ENCODE measurements at places on chromosomes 5 and 9. TPM values are rescaled to one million over a fixed set of nuclear protein-coding genes. Genes with fewer than 3 reads are reported as not detected.
A peak's percentile ranks its signal among the peaks of the same experiment; 100 is the strongest.

Gene CDH18
- 2.7 TPM for total RNA-seq

DNA sequence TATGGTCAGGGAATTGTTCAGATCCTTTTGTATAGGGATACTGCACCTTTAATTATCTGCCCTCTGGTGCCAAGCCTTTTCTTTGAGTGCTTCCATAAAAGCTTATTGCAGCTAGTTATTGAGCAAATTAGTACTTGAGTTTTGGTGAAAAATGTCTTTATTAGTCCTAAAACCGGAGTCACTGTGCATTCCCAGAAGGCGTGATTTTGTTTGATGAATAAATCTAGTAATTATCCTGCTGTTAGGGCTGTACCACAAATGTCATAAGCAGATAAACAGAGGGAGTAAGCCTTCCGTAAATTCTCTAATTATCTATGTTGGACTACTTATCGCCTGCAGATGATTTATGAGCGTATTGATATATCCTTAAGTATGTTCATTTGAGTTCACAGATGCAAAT is 620.7 kb upstream of the ARRDC3 start:
- no peaks in the 10 kb centered on the region for H3K4me1 ChIP-seq
- DNase-seq, result no peak
- H3K27me3 ChIP-seq, result no peaks in the 10 kb centered on the region
- no peak overlapping the region for H3K27ac ChIP-seq

Gene CHSY3
- 23.6 TPM for total RNA-seq

DNA sequence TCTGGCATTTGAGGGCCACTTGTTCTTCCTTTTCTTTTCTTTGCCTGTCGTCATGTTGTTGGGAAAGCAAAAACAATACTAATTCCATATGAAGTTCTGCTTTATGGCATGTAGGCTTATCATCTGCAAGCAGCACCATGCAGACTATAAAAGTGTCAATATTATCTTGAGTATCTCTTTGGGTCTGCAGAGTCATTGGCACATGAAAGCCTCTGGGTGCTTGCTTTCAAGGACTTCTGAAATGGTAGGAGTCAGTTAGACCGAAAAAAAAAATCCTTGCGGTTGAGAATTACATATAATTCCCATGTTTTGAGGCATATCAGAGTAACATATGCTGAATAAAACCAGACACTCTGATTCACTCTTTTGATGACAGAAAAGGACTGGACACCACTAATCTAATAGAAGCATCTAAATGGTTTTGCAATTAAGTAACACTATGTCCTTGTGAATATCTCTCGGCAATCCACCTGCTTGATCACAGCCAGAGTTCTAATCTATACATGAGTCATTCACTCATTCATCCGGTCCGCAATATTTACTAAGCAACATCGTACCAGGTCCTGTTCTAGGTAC is 44.4 kb downstream of the GNAQ start:
- peak; percentile 35 for DNase-seq
- no peaks in the 10 kb centered on the region for H3K36me3 ChIP-seq
- peak overlapping the region; percentile 72 for H3K27ac ChIP-seq
- H3K4me1 ChIP-seq, result peaks cover 12% of the 10 kb centered on the region

- no peaks in the 10 kb centered on the region for H3K27me3 ChIP-seq
- peak overlapping the region; percentile 86 for H3K27ac ChIP-seq
- H3K4me1 ChIP-seq, result no peaks in the 10 kb centered on the region
- no peak overlapping the region for H3K4me3 ChIP-seq
- H3K36me3 ChIP-seq, result no peaks in the 10 kb centered on the region
Observed at GRCh38 chr5:142014911-142015584, 2.2 kb upstream of the GNPDA1 start.

DNA sequence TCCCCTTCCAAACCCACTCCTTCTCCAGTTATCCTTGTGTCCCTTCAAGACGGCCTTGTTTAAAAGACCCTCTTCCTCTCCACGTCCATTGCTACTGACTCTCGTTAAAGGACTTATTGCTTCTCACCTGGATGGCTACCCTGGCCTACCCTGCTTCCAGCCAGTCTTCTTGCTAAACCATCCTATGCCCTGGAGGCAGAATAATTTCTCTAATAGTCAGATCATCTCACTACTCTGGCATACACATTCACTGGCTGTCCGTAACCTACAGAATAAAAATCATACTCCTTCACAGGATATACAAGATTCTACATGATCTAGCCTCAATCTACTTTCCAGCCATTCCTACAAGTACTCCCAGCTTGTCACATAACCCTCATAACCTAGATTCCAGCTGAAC is 92.6 kb downstream of the TRPM6 start:
- H3K27ac ChIP-seq, result no peak overlapping the region
- DNase-seq, result no peak
- H3K36me3 ChIP-seq, result no peaks in the 10 kb centered on the region
- H3K27me3 ChIP-seq, result no peaks in the 10 kb centered on the region

DNA sequence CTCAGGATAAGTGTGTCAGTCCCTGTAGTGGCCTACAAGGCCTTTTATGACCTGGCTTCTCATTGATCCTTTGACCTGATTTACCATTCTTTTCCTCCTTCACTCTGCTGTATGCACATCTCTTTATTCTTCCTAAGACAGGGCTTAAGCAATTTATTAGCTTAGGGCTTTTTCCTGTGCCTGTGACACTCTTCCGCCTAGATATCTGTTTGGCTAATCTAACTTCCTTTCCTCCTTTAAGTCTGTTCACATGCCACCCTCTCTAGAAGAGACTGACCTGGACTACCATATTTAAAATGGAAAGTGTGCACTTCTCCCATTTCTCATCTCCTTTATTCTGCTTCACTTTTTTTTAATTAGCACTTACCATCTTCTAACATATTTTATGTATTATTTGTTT is 29.1 kb downstream of the FOCAD start:
- DNase-seq, result no peak
- H3K27ac ChIP-seq, result no peak overlapping the region
- H3K27me3 ChIP-seq, result no peaks in the 10 kb centered on the region
- H3K4me1 ChIP-seq, result no peaks in the 10 kb centered on the region
- H3K36me3 ChIP-seq, result no peaks in the 10 kb centered on the region

DNA sequence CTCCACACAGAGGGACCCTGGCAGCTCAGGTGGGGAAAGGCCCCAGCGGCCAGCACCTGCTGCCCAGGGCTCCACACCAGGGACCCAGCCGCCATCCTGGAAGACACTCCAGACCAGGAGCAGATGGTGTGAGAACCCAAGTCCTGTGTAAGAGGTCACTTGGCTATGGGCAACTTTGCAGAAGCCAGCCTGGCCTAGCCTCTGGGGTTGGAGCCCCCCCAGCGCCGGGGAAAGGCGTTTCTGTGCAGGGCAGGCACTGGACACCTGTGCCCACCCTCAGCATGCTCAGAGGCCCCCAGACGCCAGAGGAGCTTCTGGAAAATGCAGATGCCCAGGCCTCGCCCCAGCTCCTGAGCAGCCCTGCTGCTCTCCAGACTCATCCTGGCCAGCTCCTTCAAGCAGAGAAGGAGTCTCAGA is 34.0 kb downstream of the RASGEF1C start:
- H3K27me3 ChIP-seq, result no peaks in the 10 kb centered on the region
- H3K4me3 ChIP-seq, result no peak overlapping the region
- no peak overlapping the region for H3K27ac ChIP-seq

DNA sequence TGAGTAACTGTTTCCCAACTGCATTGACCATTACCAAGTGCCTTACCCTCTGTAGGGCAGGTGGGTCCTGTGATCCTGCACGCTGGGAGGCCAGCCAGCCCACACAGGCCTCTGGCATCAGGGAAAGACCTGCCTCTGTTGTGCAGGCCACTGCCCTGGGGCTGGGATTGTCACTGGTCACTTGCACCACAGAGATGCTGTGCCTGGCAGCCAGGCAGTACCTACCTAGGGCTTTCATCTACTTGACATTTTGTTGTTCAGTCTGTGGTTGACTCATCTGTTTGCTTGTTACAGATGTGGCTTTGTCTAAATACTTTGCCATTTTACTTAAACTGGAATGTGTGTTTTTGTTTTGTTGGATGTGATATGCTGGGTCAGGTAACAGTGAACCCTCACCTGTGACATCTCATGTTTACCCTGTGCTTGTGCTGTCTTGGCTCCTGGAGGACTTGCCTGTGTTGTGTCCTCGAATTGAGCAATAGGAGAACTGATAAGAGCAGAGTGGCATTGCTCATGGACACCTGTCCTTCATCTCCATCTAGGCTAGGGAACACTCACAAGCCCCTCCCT is 32.8 kb downstream of the SECISBP2 start:
- no peak for DNase-seq
- H3K4me3 ChIP-seq, result no peak overlapping the region
- no peaks in the 10 kb centered on the region for H3K4me1 ChIP-seq
- H3K27me3 ChIP-seq, result no peaks in the 10 kb centered on the region
- no peaks in the 10 kb centered on the region for H3K36me3 ChIP-seq
- H3K27ac ChIP-seq, result no peak overlapping the region

- no peaks in the 10 kb centered on the region for H3K36me3 ChIP-seq
- no peak for DNase-seq
- H3K27me3 ChIP-seq, result no peaks in the 10 kb centered on the region
- no peak overlapping the region for H3K4me3 ChIP-seq
Observed at GRCh38 chr5:76269932-76270610, 133.0 kb upstream of the IQGAP2 start.

Gene FOXB2
- not detected for total RNA-seq

DNA sequence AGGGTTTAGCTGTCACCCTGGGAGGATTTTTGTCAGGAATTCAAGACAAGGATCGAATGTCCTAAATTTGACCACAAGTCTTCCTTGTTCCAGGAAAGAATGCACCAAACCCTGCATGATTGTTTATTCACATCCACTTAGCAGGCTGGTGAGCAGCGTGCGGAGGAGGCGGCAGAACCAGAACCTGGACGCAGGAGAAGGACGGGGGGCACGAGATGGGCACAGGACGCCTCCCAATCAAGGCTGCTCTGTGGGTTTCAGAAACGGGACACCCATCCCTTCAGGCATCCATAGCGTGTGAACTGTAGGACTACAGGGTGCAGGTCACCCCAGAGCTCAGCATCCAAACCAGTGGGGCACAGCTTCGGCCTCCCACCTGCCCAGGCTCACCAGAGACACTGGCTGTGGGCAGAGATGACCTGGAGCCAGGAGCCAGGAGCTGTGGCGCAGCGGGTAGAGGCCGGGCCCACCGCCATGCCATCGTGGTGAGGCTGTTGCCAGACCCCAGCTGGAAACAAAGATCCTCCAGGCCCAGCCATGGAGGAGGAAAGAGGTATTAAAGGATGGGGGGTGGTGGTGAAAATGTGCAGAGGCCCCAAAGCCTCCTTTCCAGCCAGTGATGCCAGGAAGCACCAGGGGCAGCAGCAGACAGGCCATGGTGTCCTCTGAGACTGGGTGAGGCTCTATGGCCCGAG is 32.3 kb upstream of the ADAMTS2 start:
- peaks cover 3% of the 10 kb centered on the region for H3K4me1 ChIP-seq
- H3K27ac ChIP-seq, result peak overlapping the region; percentile 37
- H3K27me3 ChIP-seq, result no peaks in the 10 kb centered on the region
- H3K36me3 ChIP-seq, result no peaks in the 10 kb centered on the region
- H3K4me3 ChIP-seq, result no peak overlapping the region

GRCh38 chr9:19828576-19829109 is 39.8 kb upstream of the SLC24A2 start:
- DNase-seq, result no peak
- no peak overlapping the region for H3K4me3 ChIP-seq
- H3K27ac ChIP-seq, result no peak overlapping the region
- no peaks in the 10 kb centered on the region for H3K27me3 ChIP-seq
- H3K4me1 ChIP-seq, result no peaks in the 10 kb centered on the region

- H3K4me1 ChIP-seq, result peaks cover 25% of the 10 kb centered on the region
- H3K4me3 ChIP-seq, result no peak overlapping the region
- H3K27ac ChIP-seq, result peak overlapping the region; percentile 67
- peak; percentile 32 for DNase-seq
- no peaks in the 10 kb centered on the region for H3K36me3 ChIP-seq
- H3K27me3 ChIP-seq, result no peaks in the 10 kb centered on the region
Observed at GRCh38 chr5:82164176-82164976, 113.8 kb downstream of the RPS23 start.

- H3K4me3 ChIP-seq, result no peak overlapping the region
- no peak for DNase-seq
- no peaks in the 10 kb centered on the region for H3K27me3 ChIP-seq
- H3K4me1 ChIP-seq, result peaks cover 6% of the 10 kb centered on the region
Observed at GRCh38 chr5:10660135-10660534, 96.3 kb downstream of the ANKRD33B start.

DNA sequence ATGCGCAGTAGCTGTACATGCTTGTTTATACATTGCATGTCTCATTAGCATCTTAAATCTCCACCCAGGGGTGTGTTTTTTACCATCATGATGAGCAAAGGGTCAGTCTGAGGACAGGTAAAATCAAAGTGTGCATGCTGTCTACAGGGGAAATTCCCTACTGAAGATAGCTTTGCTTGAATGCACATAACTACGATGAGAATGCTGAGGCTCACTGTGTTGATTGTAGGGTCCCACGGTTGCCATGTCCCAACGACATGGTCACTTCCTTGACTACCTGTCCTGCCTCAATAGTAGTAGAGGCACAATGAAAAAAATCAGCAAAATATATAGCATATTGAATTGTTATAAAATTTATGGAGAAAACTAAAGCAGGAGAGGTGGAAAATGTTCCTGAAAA is 95.6 kb upstream of the TUSC1 start:
- no peaks in the 10 kb centered on the region for H3K4me1 ChIP-seq
- DNase-seq, result no peak
- no peaks in the 10 kb centered on the region for H3K27me3 ChIP-seq
- no peak overlapping the region for H3K4me3 ChIP-seq

DNA sequence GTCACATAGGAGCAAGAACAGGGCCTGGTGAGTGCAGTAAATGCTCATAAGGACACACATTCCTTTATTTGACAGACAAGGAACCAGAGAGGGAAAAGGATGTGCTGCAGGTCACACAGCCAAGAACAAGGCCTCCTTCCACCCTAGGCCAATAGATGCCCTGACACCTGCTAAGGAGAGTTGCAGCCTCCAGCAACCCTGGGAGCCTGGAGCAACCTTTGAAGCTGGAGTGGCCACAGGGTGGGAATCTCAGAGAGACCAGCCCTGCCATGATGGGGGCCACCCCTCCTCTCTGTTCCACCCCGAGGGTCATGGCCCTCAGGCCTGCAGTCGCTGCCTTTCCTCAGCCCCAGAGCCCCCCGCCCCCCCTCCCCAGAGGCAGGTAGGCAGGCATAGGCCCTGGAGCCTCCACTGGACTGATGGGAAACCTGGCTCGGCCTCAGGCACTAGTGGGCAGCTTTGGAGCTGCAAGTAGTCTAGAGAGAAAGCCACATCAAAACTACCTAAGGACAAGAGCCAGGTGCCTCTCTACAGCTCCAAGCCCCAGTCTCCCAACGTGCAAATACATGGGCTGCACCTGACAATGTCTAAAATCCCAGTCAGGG is 116.1 kb upstream of the SPOCK1 start:
- no peaks in the 10 kb centered on the region for H3K4me1 ChIP-seq
- DNase-seq, result no peak
- no peaks in the 10 kb centered on the region for H3K27me3 ChIP-seq
- H3K36me3 ChIP-seq, result no peaks in the 10 kb centered on the region
- H3K27ac ChIP-seq, result no peak overlapping the region

- H3K4me1 ChIP-seq, result no peaks in the 10 kb centered on the region
- H3K27me3 ChIP-seq, result no peaks in the 10 kb centered on the region
- H3K36me3 ChIP-seq, result no peaks in the 10 kb centered on the region
- H3K27ac ChIP-seq, result no peak overlapping the region
Observed at GRCh38 chr9:4048441-4048840, 251.4 kb downstream of the GLIS3 start.
